ENCODE measurements at places on chromosomes 7 and 10. TPM values are rescaled to one million over a fixed set of nuclear protein-coding genes. Genes with fewer than 3 reads are reported as not detected.
A peak's percentile ranks its signal among the peaks of the same experiment; 100 is the strongest.

GRCh38 chr7:2357165-2357564, 2.5 kb downstream of the EIF3B start:
- no peak for DNase-seq

- DNase-seq: no peak
Observed at GRCh38 chr10:4802711-4803487, 23.1 kb upstream of the AKR1E2 start.

DNA sequence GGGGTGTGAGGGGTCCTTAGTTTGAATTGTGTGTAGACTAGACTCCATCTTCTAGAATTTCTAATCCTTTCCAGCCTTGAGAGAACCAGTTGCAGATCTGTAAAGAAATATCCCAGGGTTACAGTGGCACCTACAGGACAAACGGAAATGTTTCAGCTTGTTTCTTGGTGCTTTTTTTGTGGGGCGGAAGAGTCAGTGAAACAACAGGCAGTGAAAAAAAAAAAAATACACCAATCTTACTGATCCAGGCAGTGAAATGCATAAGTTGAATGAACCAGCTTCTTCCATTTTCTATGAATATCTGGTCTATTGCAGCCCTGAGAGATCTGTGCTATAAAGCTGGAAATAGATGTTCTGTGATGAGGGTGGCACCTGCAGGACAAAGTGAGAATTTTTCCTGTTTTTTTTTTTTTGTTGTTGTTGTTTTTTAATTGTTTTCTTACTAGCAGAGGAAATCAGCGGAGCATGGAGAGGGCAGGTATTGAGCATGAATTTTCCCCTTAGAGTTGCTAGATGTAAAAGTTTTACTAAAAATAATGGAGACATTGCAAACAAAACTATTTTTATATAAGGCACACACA, 81.9 kb upstream of the DYNC1I1 start:
- peak; percentile 65 for DNase-seq

Gene TSPAN33
- 46.8 TPM for total RNA-seq

- peak; percentile 23 for DNase-seq
Observed at GRCh38 chr7:126574276-126575250, 678.2 kb downstream of the GRM8 start.
